ENCODE measurements at places on chromosomes 12 and 14.

GRCh38 chr14:100071545-100071944 is 6.3 kb downstream of the EVL start:
- DNase-seq = no peak

DNA sequence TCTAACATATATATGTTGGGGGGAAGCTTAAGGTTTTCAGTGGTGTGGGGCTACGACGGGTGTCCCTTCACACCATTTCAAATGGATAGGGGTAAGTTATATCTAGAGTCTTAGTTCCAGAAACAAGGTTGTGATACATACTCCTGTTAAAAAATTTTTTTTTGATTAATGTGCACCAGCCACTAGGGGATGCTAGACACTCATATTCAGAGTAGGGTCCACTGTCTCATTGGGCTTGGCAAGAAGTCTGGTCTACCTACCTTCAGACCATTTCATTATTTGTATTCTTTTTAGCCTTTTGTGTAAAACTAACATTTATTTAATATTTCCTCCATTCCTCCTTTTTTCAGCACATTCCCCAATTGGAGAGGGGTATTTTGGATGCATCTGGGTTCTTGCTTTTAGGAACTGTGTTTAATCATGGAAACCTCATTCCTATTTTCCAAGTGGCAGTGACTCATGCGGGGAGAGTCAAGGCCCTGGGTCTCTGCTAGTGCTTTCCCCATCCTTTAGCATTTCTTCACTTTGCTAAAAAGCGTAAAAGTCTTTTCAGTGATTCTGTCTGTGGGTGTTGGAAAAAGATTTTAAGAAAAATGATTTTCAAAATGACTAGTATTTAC is 33.4 kb downstream of the ANO4 start:
- DNase-seq = no peak

GRCh38 chr12:122049827-122050226 is 28.1 kb downstream of the BCL7A start:
- no peak for DNase-seq

DNA sequence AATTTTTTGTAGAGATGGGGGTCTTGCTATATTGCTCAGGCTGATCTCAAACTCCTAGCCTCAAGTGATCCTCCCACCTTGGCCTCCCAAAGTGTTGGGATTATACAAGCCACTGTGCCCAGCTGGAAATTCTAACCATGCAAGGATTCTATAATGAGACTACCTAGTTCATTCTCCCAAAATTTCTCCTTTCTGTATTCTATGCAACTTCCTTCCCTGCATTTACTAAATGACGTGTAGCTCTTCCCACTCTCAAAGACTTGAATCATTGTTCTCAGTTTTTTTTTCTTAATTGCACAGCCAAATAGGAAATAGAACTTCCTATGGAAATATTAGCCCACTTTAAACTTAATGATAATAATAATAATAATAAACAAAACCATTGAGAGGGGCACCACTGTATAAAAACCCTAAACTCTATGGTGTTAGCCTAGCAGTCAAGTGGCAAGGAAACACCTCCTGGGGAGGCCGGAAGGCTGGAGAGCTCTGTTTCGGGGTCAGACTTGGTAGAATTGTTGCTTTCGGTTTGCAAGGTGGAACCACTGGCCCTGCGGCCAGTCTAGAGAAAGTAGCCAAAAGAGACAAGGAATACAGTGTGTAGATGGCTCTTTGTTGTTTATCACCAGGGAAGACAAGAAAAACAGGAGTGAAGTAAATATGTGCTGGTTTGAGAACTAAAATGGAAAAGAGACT is 40.0 kb upstream of the TESC start:
- no peak for DNase-seq

GRCh38 chr14:54687750-54688119 is 120.8 kb downstream of the SAMD4A start:
- DNase-seq = no peak

- no peak for DNase-seq
These were observed 37.3 kb upstream of the FGF6 start for GRCh38 chr12:4482936-4483335.

DNA sequence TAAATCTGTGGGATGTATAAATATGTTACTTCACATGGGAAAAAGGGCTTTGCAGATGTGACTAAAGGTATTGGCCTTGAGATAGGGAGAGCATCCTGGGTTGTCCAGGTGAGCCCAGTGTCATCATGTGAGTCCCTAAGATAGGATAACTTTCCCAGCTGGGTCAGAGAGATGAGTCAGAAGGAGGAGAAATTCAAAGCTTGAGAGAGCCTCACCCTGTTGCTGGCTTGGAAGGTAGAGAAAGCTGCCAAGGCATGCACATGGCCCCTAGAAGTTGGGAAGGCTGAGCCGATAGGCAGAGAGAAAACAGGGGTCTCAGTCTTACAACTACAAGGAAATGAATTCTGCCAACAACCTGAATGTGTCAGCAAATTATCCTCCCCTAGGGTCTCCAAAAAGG is 213.0 kb downstream of the ADGRD1 start:
- no peak for DNase-seq

DNA sequence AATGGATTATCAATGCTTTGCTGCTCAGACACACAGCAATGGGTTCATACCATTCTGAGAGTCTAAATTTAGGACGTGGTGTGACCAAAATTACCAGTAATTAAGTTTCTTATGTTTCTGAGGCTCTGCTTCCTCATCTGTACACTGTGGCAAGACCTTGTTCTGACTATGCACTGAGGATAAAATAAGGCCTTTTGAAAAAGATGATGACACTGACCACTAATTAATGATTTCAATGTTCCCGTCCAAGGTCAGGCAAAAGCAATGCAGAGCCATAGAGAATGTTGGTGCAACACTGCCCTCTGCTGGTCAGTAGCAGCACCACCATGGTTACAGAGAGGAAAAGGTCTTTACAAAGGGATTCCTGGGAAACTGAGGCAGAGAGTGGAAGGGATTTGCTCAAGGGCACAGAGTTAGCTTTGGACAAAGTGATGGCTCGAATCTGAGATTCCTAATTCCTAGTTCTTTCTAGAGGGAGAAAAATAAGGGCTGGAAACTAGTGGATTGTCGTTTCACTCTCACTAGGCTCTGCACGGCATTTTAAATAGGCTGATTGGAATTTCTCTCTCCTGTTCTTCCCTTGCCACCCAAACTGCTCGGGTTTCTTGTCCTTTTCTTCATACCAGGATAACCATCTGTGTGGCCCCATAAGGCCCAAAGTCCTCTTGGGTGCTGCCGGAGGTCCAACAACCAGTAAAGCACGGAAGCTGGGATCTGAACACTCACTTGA is 22.3 kb upstream of the P2RX7 start:
- no peak for DNase-seq

DNA sequence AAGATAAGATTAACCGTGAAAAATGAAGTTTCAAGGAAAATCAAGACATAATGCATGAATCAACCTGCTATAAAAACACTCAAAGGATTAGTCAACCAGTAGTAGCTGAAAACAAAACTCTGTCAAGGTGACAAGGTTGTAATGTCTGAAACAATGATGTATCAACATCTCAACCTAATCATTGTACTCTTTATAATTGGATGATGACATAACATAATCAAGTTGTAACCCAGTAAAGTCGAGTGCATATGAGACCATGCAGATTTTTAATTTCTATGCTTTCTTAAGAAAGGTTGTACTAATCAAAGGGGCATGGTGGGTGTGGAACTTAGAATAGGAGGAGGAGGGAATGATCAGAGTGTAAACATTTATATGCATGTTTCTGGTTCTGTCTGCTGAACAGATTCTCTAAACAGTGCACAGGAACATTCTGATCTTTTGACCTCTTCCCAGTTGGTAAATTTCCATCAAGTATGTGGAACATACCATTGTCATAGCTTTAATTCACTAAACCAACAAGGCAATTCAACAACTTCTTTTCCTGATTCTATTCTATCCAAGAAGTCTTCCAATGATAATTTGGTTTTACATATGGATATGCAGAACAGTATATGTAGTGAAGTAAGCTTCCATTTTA is 253.7 kb downstream of the TTC6 start:
- no peak for DNase-seq

- DNase-seq = no peak
These were observed 32.6 kb upstream of the PZP start for GRCh38 chr12:9240776-9241175.

DNA sequence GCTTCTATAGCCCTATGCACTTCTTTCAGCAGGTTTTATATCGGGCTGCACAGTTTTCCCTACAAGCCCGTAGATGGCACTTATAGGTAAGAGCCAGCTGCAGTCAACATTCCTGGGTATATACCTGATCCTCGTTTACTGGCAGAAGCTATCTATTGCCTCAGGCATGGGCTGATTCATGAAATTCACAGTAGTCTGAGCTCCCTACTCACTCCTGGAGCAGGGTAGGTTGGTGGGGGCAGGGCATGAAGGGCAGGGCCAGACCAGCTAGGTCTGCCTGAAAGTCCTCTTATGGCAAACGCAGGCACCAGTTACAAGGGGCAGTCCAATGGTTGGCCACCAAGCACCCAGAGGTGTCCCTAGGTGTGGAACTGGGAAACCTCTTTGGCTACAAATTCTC is 345.8 kb downstream of the RPS29 start:
- no peak for DNase-seq

GRCh38 chr12:41507286-41507685 is 319.2 kb downstream of the PDZRN4 start:
- DNase-seq = no peak

- DNase-seq = no peak
These were observed 788 bp downstream of the TEX52 start for GRCh38 chr12:2856051-2856450.

DNA sequence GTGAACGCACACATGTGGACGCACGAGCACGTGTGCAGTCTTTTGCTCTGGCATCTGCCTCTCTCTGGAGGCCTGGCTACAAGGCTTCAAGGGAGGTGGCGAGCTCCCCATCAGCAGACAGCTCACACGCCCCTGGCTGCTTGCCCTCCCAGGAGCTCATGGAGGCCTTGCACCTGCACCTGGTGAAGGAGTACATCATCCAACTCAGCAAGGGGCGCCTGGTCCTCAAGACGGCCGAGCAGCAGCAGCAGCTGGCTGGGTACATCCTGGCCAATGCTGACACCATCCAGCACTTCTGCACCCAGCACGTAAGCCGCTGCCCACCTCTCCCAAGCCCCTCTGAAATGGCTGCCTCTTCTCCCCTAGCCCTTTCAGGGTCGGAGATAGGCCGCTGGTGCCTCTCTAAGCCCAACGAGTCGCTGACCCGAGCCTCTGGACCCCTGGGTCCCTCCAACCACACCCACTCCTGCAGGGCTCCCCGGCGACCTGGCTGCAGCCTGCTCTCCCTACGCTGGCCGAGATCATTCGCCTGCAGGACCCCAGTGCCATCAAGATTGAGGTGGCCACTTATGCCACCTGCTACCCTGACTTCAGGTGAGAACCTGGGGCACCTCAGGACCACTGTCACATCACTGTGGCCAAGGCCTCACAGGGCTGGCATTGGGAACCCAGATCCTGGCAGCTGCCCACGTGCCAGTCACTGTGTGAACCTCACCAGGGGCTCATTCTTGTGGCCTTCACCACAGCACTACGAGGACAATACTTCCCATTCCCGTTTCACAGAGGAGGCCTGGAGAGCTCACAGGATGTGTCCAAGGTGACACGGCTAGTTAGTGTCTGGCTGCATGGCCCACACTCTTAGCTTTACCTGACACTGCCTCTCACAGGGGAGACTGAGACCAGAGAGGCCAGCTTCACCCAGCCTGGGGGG is 10.2 kb downstream of the TNFAIP2 start:
- DNase-seq = no peak
